ENCODE measurements at places on chromosomes 11 and 22.
A peak's percentile ranks its signal among the peaks of the same experiment; 100 is the strongest.

DNA sequence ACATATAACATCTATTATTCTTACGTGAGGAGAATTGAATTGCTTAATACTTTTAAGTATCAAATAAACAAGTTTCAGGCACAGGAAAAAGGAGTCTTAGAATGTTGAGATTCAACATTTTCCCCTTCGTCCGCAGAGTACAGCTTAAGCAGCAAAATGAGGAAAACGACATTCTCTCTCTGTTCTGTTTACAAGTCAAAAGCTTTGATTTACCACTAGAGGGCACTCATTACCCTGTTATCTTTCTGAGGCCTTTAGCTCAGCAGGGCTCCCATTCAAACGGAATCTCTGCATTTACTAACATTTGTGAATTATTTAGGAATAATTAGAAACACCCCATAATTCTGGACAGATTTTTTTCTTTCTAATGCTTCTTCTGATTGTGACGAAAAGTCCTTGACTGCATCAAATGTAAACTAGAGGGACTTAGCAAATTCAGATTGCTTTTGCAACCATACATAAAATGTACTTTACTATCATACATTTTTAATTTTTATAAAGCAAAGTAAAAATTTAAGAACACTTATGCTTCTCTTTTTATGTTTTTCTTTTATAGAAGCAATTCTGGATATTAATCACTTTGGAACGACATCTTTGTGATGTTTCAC lies 75.0 kb downstream of the JRKL start:
- peak; percentile 63 for DNase-seq

DNA sequence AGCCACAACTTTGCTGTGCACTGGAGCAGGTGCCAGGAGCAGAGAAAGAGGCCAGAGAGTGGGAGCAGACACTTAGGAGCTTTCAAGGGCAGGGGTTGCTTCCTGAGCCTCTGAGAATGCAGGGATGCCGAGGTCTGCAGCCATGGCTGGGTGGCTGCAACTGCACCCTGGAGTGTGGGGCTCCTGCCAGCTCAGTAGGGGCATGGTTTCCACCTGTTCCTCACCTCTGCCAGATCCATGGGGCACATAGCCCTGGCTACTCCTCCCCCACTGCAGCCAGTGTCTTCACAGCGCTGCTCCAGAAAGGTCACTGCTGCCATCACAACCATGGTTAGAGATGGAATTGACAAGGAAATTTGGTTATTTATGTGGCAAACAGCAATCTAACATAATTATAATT lies 404.8 kb downstream of the CNTN5 start:
- no peak for DNase-seq

DNA sequence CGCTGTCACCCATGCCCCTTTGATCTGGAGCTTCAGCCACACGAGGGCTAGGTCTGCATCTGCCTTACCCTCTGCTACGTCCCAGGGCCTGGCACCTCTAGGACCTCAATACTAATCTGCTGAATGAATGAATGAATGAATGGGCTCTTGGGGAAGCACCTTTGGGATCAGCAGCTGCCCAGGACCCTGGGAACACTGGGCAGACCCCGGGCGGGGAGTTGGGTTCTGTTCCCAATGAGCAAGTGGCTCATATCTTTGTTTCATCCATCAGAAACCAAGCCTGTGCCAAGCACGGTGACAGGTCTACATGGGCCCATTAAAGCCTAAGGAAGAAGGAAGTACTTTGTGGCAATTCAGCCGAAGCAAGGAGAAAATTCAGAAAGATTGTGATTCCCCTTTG lies 41.5 kb upstream of the SHISAL1 start:
- DNase-seq: no peak

DNA sequence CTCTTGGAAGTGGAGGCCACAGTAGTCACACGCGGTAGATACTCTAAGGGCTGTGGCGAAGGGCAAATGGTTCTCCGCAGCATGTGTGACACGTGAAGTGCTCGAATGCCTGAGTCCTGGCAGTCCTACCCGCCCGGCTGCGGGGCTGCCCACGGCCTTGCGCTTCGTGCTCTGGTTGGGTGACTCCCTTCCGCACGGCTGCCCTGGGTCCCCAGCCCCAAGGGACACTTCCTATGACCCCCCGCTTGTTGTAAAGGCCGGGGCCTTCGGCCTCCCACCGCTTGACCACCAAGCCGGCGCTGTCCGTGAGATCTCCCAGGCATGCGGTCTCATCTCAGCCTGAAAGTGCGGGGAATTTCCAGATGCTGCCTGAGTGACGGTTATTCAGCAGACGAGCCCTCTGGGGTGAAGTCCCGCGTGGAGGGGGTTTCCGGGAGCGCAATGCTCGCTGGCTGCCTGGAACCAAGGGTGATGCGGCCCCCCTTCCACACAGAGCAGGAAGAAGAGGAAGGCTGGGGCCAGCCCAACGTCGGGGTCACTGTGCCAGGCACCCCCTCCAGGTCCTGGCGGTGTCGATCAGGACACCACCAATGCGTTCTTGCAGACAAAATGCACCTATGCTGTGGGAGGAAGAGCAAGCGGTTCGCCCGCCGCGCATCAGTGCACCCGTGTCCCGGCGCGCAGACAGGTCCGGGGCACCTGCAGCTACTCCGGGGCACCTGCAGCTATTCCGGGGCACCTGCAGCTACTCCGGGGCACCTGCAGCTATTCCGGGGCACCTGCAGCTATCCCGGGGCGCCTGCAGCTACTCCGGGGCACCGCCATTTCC lies 171.2 kb downstream of the OPCML start:
- DNase-seq: no peak

- DNase-seq: peak; percentile 61
Measured at GRCh38 chr22:38218661-38219622, 17.1 kb downstream of the MAFF start.

DNA sequence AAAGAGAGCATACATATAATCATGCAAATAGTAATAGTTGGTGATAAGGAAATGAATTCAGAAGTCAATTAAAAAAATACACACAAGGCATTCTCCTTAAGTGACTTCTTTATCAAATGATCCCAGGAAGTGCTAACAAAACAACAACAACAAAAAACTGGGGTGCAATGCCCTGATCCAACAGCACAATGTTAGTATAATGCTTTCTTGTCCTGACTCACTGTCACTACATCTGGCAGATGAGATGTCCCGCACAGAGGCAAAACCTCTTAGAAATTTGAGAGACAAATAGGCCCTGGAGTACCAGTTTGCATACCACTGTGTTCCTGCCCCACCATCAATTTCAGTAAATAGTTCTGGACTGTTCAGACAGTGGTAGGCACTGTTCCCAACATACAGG lies 11.0 kb upstream of the AMBRA1 start:
- DNase-seq: no peak

- no peak for DNase-seq
Measured at GRCh38 chr11:76203131-76203925, 3.0 kb downstream of the WNT11 start.

- DNase-seq: no peak
Measured at GRCh38 chr11:94909371-94909820, 64.0 kb downstream of the CWC15 start.

- no peak for DNase-seq
Measured at GRCh38 chr11:30333405-30333804, 10.5 kb downstream of the ARL14EP start.

DNA sequence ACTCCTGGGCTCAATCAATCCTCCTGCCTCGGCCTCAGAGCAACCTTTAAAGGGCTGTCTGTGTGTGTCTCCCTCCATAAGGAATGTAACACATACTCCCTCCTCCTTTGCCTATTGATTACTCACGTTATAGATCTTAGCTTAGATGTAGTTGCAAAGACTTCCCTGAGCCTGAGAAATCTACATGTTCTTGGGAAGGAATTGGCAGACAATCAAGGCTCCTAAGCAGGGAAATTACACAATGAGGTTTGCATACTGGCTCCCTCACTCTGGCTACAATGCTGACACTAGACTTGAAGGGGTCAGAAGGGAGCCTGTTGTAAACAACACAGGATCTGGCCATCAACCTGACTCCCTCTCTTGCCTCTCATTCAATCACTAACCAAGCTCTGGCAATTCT lies 5.2 kb upstream of the OLFML1 start:
- peak; percentile 23 for DNase-seq

DNA sequence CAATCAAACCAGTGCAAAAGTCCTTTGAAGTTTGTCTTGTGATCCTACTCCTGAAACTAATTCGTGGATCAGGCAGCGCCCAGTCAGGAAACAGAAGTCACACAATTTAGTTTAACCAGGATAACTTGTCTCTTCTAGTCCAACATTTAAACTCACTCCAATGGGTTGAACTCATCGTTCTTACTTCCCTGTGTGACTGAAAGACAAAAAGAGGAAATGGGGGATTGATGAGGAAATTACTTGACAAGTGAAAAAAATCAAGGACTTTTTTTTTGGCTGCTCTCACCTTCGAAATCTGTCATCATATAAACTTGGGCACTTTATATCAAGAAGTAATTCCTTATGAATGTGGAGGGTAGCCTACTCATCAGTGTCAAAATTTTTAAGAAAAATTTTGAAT lies 78.4 kb downstream of the HSD17B12 start:
- DNase-seq: no peak

Data from right lung (tissue), 10 donors.